ENCODE measurements at places on chromosomes 3 and 15.

- DNase-seq: peak; percentile 20
These were observed 2.0 kb upstream of the RNF111 start for GRCh38 chr15:58985443-58985842.

- no peak for DNase-seq
These were observed 42.9 kb upstream of the MITF start for GRCh38 chr3:69696367-69696766.

DNA sequence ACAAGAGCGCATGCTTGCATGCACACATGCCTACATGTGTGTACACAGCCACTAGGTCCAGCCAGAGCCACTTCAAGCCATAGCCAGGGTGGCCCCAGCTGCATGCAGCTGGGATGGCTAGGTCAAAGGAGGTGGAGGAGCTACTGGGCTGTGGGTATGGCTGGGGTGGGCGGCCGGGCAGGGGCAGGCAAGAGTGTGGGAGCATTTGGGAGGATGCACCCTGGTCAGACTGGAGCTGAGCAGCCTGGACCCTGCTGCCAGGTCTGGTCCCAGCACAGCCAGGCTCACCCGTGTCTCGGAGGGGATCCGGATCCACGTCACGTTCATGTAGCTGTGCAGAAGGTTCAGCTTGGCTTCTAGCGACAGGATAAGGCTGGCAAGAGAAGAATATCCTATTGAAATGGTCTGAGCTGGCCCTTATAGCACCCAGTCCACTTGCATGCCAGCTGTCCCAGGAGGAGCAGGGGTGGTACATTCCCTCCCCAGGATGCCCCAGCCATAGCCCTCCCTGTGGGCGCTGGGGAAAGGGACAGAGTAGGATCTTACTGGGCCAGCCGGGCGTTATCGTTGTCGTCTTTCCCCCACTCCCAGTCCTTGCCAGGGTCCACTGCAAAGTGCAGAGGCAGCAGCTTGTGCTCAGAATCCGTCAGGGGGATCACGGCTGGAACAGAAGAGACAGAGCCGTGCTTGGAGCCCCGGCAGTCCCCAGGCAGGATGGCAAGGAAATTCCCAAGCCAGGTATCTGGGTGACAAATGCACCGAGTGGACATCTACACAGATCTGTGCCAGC lies 160.5 kb downstream of the KLF13 start:
- DNase-seq: no peak

GRCh38 chr15:68556139-68556990 lies 22.4 kb upstream of the CORO2B start:
- no peak for DNase-seq

DNA sequence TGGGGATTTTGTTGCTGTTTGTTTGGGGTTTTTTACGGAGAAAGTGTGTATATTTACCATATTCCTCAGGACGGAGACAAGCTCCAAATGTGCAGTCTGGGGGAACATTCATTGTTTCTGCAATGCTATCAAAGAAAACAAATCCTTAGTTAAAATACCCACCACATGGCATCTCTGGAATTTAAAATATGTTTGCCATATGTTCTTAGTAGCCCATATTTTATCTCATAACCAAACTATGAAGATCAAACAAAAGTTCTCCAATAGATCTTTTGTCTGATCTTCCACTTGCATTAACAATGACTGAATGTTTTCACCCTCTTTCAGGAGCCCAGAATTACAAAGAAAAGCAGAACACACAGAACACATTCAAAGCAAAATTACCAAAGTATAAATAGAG lies 35.3 kb downstream of the EFHB start:
- DNase-seq: no peak

DNA sequence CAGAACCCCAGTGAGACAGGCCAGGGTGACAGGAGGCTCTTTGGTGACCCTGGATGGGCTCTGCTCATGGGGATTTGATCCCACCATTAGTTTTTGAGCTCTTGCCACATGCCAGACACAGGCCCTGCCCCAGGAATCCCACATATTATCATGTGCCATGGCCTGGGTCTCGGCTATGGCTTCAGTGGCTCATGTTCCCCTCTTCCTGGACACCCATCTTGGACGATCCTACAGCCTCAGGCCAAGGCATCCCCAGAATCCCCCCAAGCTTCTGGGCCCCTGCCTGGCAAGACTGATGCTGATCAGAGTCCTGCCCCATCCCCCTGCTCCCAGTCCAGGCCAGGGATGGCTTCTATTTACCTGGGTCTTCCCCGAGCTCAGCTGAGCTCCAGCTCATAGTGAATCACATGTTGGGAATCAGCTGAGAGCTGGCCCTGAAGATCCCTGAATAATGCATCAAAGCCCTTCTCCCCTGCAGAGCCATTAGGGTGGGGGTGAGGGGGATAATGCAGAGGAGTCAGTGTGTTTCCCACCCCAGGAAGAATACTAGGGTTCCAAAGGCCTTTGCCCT lies 50.9 kb upstream of the CHRNB4 start:
- no peak for DNase-seq

GRCh38 chr3:64354221-64354620 lies 129.0 kb upstream of the PRICKLE2 start:
- no peak for DNase-seq

Measured in iPS-NIHi11 (cell line).